Jurkat, Clone E6-1 (cell line): ENCODE measurements at places on chromosomes 12 and 14.
A peak's percentile ranks its signal among the peaks of the same experiment; 100 is the strongest.

- DNase-seq = no peak
Measured at GRCh38 chr12:109654357-109654756, 59.3 kb upstream of the FAM222A start.

- no peak for DNase-seq
Measured at GRCh38 chr12:109827566-109828550, 5.3 kb downstream of the TRPV4 start.

- no peak for DNase-seq
Measured at GRCh38 chr12:28750946-28751685, 398.0 kb upstream of the FAR2 start.

- DNase-seq = no peak
Measured at GRCh38 chr12:32476446-32476845, 77.1 kb downstream of the FGD4 start.

DNA sequence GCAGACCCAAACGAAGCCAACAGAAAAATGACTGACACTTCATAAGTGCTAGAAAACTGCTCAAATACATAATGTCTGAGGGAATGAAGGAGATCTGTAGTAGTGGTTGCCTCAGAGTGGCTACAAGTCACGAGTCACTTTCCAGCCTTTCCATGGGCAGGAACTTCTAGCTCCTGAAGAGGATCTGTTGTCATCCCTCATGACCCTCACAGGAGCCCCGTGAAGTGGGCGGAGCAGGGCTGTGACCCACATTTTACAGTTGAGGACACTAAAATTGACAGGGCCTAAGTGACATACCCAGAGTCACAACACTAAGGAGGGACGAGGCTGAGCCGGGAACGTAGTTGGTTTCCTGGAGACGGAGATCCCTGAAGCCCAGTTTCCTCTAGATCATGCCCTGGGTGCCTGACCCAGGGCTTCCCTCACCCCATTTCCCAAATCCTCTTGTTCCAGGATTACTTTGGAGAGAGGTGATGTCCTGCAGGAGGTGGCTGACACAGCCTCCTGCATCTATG, 45.8 kb upstream of the P2RX7 start:
- DNase-seq = no peak

- no peak for DNase-seq
Measured at GRCh38 chr14:71320734-71321573, 413.7 kb downstream of the PCNX1 start.

DNA sequence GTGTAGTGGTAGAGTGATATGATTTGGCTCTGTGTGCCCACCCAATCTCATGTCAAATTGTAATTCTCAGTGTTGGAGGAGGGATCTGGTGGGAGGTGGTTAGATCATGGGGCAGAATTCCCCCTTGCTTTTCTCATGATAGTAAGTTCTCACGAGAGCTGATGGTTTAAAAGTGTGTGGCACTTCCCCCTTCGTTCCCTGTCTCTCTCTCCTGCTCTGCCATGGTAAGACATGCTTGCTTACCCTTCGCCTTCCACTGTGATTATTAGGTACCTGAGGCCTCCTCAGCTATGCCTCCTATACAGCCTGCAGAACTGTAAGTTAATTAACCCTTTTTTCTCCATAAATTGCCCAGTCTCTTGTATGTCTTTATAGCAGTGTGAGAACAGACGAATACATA, 115.7 kb upstream of the FUT8 start:
- DNase-seq = no peak

GRCh38 chr12:97681612-97682504, 219.3 kb downstream of the RMST start:
- DNase-seq = no peak

- DNase-seq = no peak
Measured at GRCh38 chr12:31874961-31875608, 84.1 kb upstream of the RESF1 start.

GRCh38 chr14:100775351-100775830, 48.7 kb downstream of the DLK1 start:
- no peak for DNase-seq

DNA sequence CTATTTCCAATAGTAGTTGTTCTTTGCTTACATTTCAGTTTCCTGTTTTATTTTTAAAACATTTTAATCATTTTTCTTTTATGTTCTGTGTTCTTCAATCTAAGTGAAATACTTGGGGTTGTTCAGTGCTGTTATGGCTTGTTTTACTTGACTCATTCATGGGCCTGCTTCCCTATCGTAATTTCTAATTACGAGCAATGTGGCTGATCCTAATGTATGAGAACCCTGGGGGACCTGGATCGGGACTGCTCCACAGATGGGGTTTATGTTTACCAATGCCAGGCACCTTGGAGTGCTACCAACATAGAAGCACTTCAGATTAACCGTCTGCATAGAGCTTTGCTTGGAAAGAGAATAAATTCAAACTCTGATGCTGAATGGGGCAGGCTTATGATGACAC, 29.8 kb downstream of the TECPR2 start:
- no peak for DNase-seq

DNA sequence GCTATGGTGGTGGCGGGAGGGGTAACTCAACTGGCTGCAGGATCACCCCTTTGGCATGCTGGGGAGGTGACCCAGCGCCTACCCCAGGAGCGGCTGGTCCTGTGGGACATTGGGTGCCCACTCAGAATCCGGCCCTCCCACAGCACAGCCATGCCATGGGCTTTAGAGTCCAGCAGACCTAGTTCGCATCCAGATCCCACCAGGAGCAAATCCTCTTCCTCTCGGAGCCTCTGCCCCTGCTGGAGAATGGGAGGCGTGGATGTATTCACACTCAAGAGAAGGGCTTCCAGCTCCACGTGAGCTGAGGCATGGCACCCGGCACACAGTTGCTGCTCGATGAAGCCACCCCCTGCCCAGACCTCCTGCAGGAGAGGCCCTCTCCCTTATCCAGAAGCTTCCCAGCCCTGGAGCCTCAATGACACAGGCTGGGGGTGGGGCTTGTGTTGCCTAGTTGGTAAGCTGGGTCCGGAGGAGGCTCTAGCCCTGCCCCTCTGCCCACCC, 17.7 kb downstream of the FAM222A start:
- no peak for DNase-seq

- DNase-seq = no peak
Measured at GRCh38 chr12:108560321-108560721, 652 bp downstream of the SART3 start.

- DNase-seq = no peak
Measured at GRCh38 chr14:62185078-62185477, 422.9 kb downstream of the SNAPC1 start.

DNA sequence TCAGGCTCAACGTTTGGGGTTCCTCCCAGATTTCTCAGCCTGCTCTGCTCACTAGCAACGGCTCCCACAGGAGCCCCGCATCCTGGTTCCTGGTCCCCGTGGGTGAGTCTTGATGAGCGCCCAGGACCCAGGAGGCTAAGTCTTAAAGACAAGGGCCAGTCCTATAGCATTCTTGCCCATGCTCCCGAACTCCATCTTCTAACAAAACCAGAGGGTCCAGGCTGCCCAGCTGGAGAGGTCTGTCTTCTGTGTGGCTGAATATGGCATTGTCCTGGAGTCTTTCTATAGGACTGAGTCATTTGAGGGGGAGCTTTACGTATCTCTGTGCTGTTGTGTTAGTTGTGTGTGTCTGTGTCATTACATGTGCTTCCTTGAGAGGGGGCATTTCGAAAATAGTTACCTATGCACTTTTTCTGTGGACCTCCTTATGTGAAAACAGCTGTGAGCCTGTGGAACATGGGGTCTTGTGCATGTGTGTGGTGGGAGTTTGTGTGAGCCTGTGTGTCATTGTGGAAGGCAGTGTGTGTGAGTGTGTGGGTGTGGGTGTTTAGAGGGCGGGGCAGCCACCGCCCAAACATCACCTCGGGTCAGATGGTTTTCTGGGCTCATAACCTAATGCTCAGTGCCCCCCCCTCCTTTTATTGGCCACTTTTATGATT, 9.1 kb upstream of the TBX5 start:
- no peak for DNase-seq

DNA sequence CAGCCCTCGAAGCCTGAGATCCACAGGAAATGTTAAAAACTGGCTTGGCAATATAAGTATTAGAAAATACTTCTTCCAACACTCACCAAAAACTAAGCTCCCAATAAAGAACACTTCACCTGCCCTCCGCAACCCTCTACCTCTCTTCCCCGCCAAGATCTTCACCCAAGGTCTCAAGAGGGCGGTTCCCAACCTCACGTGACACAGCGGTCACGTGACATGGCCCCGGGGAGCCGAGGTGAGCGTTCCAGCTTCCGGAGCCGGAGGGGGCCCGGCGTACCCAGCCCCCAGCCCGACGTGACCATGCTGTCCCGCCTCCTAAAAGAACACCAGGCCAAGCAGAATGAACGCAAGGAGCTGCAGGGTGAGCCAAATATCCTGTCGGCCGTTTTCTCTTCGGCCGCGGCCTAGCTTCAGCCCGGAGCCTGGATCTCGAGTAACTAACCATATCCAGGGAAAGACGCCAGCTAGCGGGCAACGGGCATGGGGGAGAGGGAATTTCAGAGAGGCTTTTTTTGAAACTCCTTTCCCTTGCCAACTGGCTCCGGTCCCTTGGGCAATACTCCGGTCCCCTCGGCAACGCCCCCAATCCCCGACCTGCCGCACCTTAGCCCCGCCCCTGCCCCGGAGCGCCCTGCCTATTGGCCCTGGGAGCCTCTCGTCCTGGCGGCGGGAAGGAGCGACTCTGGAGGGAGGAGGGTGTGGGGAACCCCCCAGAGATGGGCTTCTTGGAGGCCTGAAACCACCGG, at the start of gene BLOC1S1:
Gene BLOC1S1, plus strand, starts transcription at position 214 of the 749 bp plus-strand sequence. Its CDS starts 6 bp downstream, at position 220.
- DNase-seq = peak; percentile 95

- no peak for DNase-seq
Measured at GRCh38 chr12:23049180-23049579, 424.2 kb downstream of the ETNK1 start.

- no peak for DNase-seq
Measured at GRCh38 chr12:29781188-29781587, 2.6 kb downstream of the TMTC1 start.

GRCh38 chr14:95876761-95877538, at the start of gene TUNAR:
Gene TUNAR, plus strand, starts transcription at chr14:95876832.
- no peak for DNase-seq
